ENCODE measurements at places on chromosomes 16 and 17.

GRCh38 chr16:12158428-12158827 lies 181.9 kb downstream of the SNX29 start:
- H3K4me1 ChIP-seq: peaks cover 10% of the 10 kb centered on the region
- H3K27me3 ChIP-seq: no peaks in the 10 kb centered on the region
- no peak for DNase-seq

DNA sequence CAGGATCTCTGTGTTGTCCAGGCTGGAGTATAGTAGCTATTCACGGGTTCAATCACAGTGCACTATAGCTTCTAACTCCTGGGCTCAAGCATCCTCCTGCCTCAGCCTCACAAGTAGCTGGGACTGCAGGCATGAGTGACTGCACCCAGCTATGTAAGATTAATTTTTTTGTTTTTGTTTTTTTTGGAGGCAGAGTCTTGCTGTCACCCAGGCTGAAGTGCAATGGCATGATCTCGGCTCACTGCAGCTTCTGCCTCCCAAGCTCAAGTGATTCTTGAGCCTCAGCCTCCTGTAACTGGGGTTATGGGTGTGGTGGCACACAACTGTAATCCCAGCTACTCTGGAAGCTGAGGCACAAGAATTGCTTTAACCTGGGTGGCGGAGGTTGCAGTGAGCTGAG lies 15.8 kb downstream of the PPM1D start:
- peaks cover 13% of the 10 kb centered on the region for H3K4me1 ChIP-seq
- H3K4me3 ChIP-seq: no peak overlapping the region
- DNase-seq: no peak
- H3K27me3 ChIP-seq: no peaks in the 10 kb centered on the region

GRCh38 chr16:68072038-68072695 lies 13.0 kb upstream of the NFATC3 start:
- no peaks in the 10 kb centered on the region for H3K27me3 ChIP-seq
- no peak for DNase-seq
- H3K4me3 ChIP-seq: no peak overlapping the region
- H3K4me1 ChIP-seq: no peaks in the 10 kb centered on the region
- no peak overlapping the region for H3K27ac ChIP-seq

DNA sequence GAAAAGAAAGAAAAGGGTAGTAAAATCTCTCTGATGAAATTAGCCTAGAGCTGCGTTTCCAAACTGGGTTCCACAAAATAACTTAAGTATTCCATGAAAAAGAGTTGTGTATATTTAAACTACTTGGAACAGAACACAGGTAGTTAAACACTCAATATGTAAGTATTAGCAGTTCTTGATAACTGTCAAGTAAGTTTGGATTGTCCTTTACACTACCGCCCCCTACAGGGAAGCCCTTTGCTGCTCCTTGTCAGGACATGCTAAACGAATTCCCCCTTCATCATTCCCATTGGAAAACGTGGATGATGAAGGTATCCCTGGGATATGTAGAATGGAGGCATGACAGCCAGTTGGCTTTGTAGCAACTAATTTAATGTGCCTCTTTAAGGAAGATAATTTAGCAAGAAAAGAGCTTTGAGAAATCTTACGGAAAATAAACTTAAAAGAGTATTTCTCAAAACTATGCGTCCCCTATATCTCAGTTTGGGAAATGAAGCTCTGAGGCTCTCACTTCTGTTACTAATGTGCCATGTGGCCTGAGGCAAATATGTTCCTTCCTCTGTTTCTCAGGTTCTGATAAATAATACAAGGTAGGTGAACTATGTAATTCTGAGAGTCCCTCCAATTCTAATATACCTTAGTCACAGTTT lies 18.8 kb downstream of the NCBP3 start:
- H3K27me3 ChIP-seq: no peaks in the 10 kb centered on the region
- H3K4me1 ChIP-seq: peaks cover 14% of the 10 kb centered on the region
- H3K27ac ChIP-seq: peak overlapping the region; percentile 27

DNA sequence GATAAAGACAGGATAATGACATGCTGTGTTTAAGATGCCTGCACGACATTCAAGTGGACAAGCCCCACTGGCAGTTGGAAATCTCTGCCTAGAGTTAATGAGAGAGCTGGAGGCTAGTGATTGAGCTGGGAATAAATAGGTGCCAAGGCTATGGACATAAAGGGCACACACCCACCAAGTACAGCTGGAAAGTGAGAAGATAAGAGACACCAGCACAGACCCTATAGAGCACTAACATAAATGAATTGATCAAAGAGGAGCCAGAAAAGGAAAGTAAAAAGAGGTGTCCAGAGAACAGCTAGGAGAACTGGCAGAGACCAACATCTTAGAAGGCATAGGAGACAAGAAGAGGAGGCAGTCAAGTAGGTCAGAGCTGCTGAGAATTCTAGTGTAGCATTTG lies 101.2 kb downstream of the YPEL2 start:
- H3K27me3 ChIP-seq: no peaks in the 10 kb centered on the region
- peaks cover 18% of the 10 kb centered on the region for H3K4me1 ChIP-seq
- H3K4me3 ChIP-seq: no peak overlapping the region
- no peaks in the 10 kb centered on the region for H3K36me3 ChIP-seq
- no peak for DNase-seq

GRCh38 chr17:40361925-40362695 lies 2.4 kb downstream of the GJD3 start:
- peak overlapping the region; percentile 73 for H3K4me3 ChIP-seq
- H3K36me3 ChIP-seq: no peaks in the 10 kb centered on the region
- H3K4me1 ChIP-seq: peaks cover 18% of the 10 kb centered on the region
- H3K27me3 ChIP-seq: no peaks in the 10 kb centered on the region
- H3K27ac ChIP-seq: no peak overlapping the region

- H3K27ac ChIP-seq: no peak overlapping the region
- H3K27me3 ChIP-seq: no peaks in the 10 kb centered on the region
- no peaks in the 10 kb centered on the region for H3K36me3 ChIP-seq
These were observed 112.9 kb downstream of the GP2 start for GRCh38 chr16:20214401-20214800.

DNA sequence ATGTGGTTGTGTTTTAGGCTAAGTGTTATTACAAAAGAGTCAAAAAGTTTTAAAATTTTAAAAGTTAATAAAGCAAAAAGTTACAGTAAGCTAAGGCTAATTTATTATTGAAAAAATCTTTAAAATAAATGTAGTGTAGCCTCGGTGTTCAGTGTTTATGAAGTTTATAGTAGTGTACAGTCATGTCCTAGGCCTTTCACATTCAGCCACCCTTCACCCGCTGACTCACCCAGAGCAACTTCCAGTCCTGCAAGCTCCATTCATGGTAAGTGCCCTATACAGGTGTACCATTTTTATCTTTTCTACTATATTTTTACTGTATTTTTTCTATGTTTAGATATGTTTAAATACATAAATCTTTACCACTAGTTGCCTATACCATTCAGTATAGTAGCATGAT lies 98.5 kb upstream of the RPRML start:
- H3K36me3 ChIP-seq: no peaks in the 10 kb centered on the region
- H3K4me1 ChIP-seq: no peaks in the 10 kb centered on the region
- no peak overlapping the region for H3K4me3 ChIP-seq
- no peak for DNase-seq

DNA sequence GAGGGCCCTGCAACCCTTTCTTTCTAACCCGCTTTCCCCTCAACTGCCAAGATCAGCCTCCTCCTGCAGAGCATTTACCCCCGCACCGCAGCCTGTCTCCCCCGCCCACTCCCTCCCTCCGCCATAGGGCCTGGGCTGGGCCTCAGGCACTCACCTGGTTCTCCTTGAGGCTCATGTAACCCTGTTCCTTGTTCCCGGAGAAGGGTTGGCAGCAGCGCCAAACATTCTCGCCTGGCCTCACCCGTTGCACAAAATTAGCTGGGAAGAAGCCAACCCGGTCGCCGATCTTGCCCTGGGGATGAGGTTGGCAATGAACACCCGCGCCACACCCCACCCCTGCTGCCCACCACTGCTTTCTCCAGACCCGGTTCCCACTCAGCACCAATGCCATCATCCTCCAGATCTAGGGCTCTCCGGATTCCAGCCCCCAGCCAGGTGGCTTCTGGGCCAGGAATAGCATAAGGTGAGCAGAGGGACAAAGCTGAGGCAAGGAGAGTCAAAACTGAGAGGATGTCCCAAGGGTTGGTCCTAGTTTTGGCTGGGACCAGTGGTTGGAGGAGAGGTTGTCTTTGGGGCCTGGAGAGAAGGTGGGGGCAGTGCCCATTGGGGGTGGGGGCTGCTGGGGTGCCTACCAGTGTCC lies 12.8 kb downstream of the STAC2 start:
- no peak for DNase-seq
- no peaks in the 10 kb centered on the region for H3K27me3 ChIP-seq
- peaks cover 2% of the 10 kb centered on the region for H3K36me3 ChIP-seq
- H3K27ac ChIP-seq: peak overlapping the region; percentile 58
- no peak overlapping the region for H3K4me3 ChIP-seq
- peaks cover 71% of the 10 kb centered on the region for H3K4me1 ChIP-seq

DNA sequence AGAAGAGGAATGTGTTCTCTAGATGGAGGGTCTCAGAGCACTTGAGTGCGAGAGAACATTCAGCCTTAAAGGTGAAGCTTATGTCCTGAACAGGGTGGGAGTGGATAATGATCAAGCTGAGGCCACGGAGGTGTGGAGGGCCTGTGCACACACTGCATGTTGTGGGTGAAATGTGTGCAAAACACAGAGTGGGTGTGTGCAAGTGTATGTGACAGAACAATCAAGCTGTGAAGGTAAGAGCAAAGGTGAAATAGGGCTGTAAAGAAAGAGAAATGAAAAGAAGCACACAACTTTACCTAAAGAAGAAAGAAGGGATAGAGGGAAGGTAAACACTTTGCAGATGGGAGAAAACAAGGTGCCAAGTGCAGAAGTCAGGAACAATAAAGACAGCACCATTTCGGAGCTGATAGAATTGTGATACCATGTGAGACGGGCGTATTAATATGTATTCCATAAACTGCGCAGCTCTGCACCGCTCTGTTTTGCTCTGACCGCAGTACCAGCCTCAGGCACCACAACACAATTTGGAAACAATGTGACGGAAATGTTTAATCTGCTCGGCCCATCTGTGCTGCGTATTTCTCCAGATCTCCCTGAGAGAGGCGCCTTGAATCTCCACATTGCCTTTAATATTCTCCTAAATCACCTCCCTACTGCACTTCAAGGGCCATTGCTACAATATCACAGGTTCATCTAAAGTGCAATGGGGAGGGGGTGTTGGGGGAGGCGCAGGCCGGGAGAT lies 40.6 kb downstream of the SNX11 start:
- no peak overlapping the region for H3K27ac ChIP-seq
- no peaks in the 10 kb centered on the region for H3K4me1 ChIP-seq
- no peak for DNase-seq
- peaks cover 4% of the 10 kb centered on the region for H3K27me3 ChIP-seq

DNA sequence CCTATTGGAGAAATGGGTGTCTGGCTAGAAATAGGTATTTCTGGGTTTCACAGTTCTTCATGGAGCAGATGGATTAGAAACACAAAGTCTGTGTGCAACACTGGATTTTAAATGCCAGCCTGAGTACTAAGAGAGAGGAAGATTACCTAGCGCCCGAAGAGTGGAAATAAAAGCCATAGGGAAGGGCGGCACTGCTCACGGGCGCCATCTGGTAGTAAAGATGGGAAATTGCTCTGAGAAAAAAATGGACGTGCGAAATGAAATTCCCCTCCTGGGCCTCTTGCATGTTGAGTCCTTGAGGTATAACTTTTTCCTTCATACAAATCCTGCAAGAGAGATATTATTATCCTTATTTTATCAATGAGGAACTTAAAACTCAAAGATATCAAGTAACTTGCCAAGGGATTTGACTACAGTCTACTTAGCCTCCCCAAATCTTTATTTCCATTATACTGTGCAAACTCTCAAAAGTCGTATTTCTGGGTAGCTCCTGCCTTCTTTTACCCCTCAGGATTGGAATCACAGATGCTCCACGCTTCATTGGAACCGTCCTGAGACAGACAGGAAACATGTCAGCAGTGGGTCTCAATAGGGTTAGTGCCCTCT lies 72.8 kb downstream of the MMD start:
- no peaks in the 10 kb centered on the region for H3K36me3 ChIP-seq
- H3K27ac ChIP-seq: no peak overlapping the region
- no peak overlapping the region for H3K4me3 ChIP-seq
- no peak for DNase-seq

GRCh38 chr17:49148171-49148570 lies 15.6 kb downstream of the B4GALNT2 start:
- H3K27ac ChIP-seq: no peak overlapping the region
- no peaks in the 10 kb centered on the region for H3K4me1 ChIP-seq
- DNase-seq: no peak

- H3K27ac ChIP-seq: peak overlapping the region; percentile 39
- H3K36me3 ChIP-seq: peaks cover 2% of the 10 kb centered on the region
- H3K4me1 ChIP-seq: no peaks in the 10 kb centered on the region
- DNase-seq: no peak
These were observed 32.1 kb downstream of the NDE1 start for GRCh38 chr16:15682105-15682570.

- no peak overlapping the region for H3K27ac ChIP-seq
- H3K36me3 ChIP-seq: no peaks in the 10 kb centered on the region
- DNase-seq: no peak
- no peaks in the 10 kb centered on the region for H3K27me3 ChIP-seq
- H3K4me3 ChIP-seq: no peak overlapping the region
- H3K4me1 ChIP-seq: no peaks in the 10 kb centered on the region
These were observed 9.6 kb downstream of the PIK3R6 start for GRCh38 chr17:8857919-8858318.

DNA sequence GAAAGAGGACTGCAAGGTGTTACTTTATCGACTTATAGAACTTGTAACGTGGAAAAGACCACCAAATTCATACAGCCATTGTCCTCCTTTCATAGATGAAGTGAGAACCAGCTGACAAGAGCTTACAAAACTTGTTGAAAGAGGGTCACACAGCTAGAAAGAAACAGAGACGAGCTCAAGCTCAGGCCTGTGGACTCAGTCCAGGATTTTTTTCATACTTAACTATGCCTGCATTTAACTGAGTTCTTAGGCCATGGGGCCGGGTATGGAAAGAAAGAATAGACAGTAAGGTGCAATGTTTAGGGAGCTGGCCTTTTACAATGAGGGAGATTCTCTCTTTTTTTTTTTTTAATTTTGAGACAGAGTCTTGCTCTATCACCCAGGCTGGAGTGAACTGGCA lies 106.1 kb downstream of the ADAMTS18 start:
- no peaks in the 10 kb centered on the region for H3K36me3 ChIP-seq
- no peaks in the 10 kb centered on the region for H3K4me1 ChIP-seq
- no peak overlapping the region for H3K4me3 ChIP-seq

- peaks cover 1% of the 10 kb centered on the region for H3K36me3 ChIP-seq
- peak; percentile 79 for DNase-seq
- H3K27ac ChIP-seq: peak overlapping the region; percentile 96
- H3K4me3 ChIP-seq: peak overlapping the region; percentile 65
These were observed 28.0 kb downstream of the ZCCHC14 start for GRCh38 chr16:87464691-87465300.

DNA sequence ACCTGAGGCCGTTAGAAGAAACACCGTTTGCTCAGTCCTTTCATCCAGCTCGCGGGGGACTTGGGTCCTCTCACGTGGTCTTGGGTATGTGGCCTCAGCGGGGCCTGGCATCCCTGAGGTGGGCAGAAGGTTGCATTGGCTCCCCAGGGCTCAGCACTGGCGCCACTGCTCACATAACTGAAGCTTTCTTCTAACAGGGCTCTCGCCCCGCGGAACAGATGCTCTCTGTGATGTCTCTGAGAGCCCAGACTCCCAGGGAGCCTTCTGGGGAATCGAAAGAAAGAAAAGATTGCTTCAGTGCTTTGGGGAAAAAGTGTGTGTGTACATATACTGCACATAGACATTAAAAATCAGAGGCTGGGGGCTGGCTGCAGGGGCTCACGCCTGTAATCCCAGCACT lies 10.1 kb downstream of the MGRN1 start:
- no peaks in the 10 kb centered on the region for H3K4me1 ChIP-seq
- no peak overlapping the region for H3K4me3 ChIP-seq
- no peak overlapping the region for H3K27ac ChIP-seq
- no peaks in the 10 kb centered on the region for H3K27me3 ChIP-seq
